ENCODE measurements at places on chromosomes 13 and 19.

DNA sequence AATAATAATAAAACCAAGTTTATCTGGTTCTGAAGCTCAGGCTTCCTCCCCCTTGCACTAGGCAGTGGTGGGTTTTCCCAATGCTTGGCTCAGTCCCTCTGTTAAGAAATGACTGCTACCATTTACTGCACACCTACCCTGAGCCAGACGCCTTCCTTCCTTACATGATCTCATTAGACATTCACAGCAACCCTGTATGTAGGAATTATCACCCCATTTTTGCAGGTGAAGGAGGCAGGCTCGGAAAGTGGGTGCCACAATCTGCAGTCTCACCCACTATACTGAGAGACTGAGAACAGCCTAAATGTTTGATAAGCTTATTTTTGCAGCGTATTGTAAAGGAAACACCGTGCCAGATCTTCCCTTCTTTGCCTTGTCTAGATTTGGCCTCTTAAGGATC is 18.3 kb upstream of the CACNG8 start:
- no peak overlapping the region for H3K27ac ChIP-seq
- no peaks in the 10 kb centered on the region for H3K4me1 ChIP-seq
- no peak for ATAC-seq
- no peak overlapping the region for H3K4me3 ChIP-seq
- no peaks in the 10 kb centered on the region for H3K36me3 ChIP-seq

DNA sequence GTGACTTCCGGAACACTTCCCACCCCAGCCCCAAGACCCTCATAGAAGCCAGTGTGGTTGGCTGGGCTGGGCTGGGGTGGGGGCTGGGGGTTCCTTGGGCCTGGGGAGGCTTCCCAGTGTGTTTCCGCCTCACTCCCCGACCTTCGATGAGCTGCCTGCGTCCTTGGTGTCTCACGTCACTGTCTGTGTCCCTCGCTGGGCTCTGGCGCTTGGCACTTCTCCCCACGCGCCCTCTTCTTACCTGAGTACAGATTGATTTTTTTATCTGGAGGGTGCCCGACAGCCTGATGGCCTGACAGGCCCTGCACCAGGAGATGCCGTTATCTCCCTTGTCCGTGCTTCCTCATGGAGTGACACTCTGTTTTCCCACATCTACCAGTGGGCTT is 7.6 kb upstream of the GRIN3B start:
- no peak overlapping the region for H3K27ac ChIP-seq
- peaks cover 72% of the 10 kb centered on the region for H3K36me3 ChIP-seq
- H3K27me3 ChIP-seq = peaks cover 41% of the 10 kb centered on the region
- H3K4me3 ChIP-seq = no peak overlapping the region
- ATAC-seq = no peak
- H3K4me1 ChIP-seq = peaks cover 7% of the 10 kb centered on the region

- no peak overlapping the region for H3K4me3 ChIP-seq
- H3K27ac ChIP-seq = no peak overlapping the region
- H3K36me3 ChIP-seq = no peaks in the 10 kb centered on the region
- ATAC-seq = no peak
Observed at GRCh38 chr19:16922949-16923348, 34.1 kb downstream of the F2RL3 start.

DNA sequence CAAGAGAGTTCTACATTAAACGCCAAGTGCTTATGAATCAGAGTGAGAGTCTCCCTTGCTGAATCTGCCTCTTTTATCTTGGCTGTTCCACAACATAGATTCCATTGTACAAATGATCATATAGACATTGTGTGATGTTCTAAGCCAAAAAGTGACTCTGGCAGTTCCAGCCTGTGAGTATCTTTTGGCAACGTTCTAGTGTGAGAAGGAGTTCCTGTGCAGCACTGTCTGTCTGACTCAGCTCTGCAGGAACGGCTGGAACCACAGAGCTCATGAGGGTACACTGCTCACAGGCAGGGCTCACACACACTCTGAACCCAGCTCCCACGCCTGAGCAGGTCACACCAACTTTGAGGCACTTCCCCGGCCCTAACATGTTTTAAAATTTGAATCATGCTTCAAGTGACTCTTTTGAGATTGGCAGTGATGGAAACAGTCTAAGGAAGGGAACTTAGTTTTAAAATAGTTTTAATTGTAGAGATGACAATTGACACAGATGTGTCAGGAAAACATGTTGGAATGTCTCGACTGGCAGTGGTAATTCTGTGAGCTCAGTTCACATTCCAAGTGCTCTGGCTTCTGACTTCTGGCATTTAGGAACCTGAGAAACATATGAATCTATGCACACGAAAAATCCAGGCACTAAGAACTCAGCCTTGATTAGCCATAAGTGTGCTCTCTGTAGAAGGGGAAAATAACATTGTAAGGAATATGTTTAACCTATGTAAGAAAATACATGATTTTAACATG is 272.0 kb downstream of the UQCRFS1 start:
- no peak overlapping the region for H3K27ac ChIP-seq
- no peaks in the 10 kb centered on the region for H3K4me1 ChIP-seq
- H3K4me3 ChIP-seq = no peak overlapping the region

DNA sequence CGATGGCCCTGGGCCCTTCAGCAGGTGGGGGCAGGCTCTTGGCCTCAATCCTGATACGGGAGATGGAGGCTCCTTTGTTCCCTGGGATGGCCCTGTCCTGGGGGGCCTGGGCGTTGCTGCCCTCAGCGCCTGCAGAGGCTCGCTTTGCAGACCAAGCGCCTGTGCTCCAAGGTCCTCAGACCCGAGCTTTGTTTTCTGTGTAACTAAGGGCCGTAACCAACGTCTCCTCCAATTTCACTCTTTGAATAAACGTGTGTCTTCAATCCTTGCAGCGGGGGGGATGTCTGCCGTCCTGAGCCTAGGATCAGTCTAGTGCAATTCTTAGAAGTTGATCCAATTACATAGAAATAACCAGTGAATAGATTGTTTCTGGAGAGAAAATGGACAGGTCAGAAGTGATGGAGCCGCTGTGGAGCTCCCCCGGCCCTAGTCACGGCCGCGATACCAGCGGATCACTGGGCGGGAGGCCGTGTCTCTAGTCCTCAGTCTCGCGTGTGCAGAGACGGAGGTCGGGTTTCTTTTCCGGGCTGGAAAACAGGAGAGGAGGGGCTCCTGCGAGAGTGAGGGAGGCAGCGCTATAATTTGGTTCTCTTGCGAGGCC is 5.3 kb downstream of the PTBP1 start:
- no peak for ATAC-seq
- no peaks in the 10 kb centered on the region for H3K27me3 ChIP-seq
- H3K4me1 ChIP-seq = peaks cover 5% of the 10 kb centered on the region
- H3K36me3 ChIP-seq = no peaks in the 10 kb centered on the region

- no peak for ATAC-seq
- peaks cover 18% of the 10 kb centered on the region for H3K4me1 ChIP-seq
- H3K27me3 ChIP-seq = no peaks in the 10 kb centered on the region
- no peak overlapping the region for H3K27ac ChIP-seq
- H3K4me3 ChIP-seq = no peak overlapping the region
- no peaks in the 10 kb centered on the region for H3K36me3 ChIP-seq
Observed at GRCh38 chr19:3945838-3946237, 13.0 kb downstream of the NMRK2 start.
